ENCODE measurements at places on chromosomes 3 and 15.

GRCh38 chr3:113297287-113297686, 85.9 kb downstream of the BOC start:
- no peak for DNase-seq

DNA sequence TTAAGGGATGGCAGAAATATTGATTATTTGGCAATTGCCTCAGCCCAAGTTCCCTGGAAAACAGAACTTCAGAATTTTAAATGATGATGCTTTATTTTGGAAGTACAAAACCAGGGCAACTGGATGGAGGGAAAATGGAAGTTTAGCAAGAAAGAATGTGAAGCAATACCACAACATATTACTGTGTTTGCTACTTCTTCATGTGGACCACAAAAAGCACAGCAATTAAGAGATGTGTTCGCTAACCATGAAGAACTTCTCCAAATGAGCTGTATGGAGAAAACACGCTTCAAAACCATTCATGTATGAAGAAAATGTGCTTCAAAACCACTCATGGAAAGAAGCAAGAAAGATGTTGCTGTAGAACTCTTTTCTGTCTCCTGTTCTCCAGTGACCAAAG, 64.7 kb upstream of the ARL6 start:
- no peak for DNase-seq

DNA sequence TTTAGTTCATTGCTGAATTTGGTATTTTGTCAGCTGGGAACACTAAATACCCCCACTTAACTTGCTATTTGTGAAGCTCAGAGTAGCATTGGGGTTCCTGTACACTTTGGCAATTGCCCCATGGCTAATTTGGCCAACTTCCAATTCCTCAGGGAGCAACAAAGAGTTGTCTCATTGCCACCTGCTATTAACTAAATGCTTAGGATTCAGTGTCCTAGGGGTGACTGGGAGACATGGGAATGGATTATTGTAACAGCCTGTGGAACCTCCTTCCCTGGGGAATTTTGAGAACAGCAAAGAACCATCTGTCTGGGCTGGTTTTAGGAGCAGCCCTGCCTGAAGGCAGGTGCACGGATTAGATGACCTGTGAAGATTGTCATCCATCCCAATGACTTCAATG, 437.4 kb upstream of the TPRG1 start:
- peak; percentile 98 for DNase-seq

GRCh38 chr15:88920186-88920891, 7.2 kb upstream of the MFGE8 start:
- DNase-seq = no peak

- no peak for DNase-seq
These were observed 47.1 kb downstream of the FLNB start for GRCh38 chr3:58055314-58055713.

GRCh38 chr3:72660270-72661114, 187.8 kb downstream of the SHQ1 start:
- no peak for DNase-seq

- no peak for DNase-seq
These were observed 152.5 kb downstream of the KLHL25 start for GRCh38 chr15:85642065-85642692.

- no peak for DNase-seq
These were observed 13.2 kb upstream of the BCL6 start for GRCh38 chr3:187758318-187758955.

- DNase-seq = no peak
These were observed 86.3 kb downstream of the PDZRN3 start for GRCh38 chr3:73538486-73538885.

GRCh38 chr15:77064539-77065308, 6.2 kb downstream of the TSPAN3 start:
- no peak for DNase-seq

DNA sequence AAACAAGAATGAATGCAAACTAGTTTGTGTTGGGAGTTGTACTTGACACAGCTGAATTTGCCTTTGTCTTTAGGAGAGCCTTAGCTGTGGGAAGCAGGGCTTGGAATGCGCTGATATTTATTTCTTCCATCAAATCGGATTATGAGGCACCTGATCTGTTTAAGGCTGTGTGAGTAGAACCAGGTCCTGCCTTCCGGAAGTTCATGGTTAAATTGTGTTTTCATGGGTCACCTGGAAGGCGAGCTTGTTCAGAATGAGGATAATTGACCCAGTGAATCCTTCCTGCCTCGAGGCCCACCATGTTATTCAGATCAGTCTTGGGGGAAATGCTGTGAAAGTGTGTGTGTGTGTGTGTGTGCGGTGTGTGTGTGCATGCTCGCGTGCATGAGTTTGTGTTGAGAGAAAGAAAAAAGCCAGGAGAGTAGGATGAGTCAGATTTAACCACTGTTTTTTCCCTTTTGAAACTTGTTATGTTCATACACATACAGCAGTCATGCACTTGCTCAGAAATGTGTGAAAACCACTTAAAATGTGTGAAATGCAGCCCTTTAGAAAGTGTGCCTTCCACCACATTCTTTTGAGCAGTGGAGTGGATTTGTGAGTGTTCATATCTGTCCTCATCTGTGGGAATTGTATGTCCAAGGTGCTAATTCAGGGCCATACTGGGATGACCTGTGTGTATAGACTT, 36.7 kb downstream of the SMAD3 start:
- DNase-seq = no peak

DNA sequence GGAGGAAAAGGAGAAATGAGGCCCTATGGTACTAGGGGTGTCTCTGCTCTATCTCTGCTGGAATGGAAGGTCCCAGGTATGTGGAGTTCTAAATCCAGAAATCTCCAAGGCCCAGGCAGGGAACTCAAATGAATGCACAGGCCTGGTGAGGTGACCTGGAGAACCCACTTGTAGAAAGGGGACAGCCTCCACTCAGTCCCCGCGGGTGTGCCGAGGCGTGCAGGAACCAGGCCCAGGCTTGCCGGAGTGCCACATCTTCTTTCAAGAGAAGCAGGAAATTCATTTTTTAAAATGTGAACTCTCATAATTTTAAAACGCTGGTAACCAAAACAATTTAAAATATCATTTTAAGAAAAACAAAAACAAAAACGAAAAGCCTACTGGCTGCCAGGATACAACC, 32.2 kb upstream of the ADCY5 start:
- DNase-seq = no peak

GRCh38 chr3:179715582-179715981, 62.7 kb downstream of the USP13 start:
- DNase-seq = no peak

- peak; percentile 67 for DNase-seq
These were observed 21.2 kb downstream of the CADM2 start for GRCh38 chr3:84980011-84980410.

DNA sequence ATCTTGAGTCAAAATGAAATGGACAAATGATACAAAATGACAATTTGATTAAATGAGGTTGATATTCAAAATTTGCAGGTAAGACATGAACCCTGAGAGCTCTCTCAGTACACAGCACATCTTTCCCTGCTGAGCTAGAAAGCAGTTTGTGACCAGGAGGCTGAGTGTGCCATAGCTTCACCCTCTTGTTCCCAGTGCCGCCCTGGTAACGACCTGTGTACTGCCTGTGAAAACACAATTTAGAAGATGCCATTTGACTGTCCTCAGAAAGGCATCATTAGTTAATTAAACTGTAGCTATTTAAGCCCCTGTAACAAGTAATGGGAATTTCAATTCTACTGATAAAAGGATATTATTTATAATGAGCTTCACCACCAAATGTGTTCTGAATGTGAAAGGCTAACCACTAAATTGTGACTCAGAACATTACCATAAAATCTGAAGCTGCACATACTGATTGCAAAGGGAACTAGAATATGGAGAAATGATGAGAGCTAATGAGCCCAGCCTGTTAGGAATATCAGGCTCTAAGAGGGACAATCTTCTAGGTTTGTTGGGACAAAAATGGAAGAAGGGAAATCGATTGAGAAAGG, 212.9 kb upstream of the ARPP21 start:
- DNase-seq = no peak

DNA sequence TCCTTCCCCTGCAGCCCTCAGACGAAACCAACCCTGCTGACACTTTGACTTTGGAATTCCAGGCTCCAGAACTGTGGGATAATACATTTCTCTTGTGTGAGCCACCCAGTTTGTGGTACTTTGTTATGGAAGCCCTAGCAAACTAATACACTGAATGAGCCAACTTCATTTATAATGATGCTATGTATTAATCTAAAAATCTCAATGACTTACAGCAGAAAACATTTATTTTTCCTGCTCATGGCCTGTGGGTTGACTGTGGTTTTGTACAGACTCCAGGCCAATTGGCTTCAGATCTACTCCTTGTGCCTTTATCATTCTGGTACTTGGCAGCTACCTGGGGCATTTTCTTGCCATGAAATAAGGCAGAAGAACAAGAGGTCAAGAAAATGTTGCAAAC, 152.4 kb downstream of the EBLN2 start:
- no peak for DNase-seq

- no peak for DNase-seq
These were observed 62.4 kb downstream of the GTPBP8 start for GRCh38 chr3:113053169-113053568.

GRCh38 chr15:63251701-63252100, 25.7 kb upstream of the APH1B start:
- DNase-seq = no peak

DNA sequence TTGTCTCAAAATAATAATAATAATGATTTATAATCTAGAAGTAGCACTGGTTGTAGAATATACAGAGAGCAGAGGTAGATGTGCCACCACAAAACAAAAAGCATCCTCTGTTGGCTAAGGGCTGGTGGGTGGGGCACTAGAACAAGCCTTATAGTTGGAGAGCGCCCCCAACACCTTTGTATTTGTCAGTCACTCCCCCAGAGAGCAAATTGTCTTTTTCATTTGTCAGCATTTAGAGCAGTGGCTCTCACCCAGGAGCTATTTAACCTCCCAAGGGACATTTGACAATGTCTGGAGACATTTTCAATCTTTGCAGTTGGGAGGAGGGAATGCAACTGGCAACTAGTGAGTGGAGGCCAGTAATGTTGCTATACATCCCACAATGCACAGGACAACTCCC, 6.3 kb downstream of the KAT2B start:
- no peak for DNase-seq

DNA sequence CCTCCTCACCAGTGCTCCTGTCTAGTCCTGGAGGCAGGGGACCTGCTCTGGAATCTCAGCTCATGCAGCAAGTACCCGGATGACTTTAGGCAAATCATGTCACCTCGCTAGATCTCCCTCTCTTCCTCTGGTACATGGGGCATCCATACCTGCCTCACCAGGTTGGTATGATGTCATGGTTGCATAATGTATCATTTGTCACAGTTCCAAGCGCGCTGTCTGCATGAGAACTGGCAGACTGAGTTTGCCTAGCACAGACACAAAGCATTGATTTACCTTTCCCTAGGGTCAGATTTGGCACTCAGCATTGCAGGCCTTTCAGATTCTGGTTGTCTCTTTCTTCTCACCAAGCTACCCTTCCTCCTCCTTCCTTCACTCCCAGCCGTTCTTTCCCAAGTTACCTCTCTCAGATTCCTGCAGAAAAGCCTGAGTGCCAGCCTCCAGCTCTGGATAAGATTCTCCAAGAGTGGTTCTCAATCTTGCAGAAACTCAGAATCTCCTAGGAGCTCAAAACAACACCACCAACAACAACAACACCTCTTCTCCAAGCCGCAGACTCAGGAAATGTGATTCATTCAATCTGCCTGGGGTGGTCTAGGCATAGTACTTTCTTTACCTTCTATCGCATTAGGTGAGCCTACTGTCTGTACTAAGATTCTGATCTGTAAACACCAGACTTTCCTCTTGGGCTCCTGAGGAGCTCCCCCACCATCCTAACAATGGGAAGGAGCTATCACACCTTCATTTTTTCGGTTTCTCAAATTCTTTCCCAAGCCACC, 29.5 kb downstream of the FAM43A start:
- DNase-seq = no peak

GRCh38 chr3:135038186-135038585, 243.1 kb downstream of the EPHB1 start:
- DNase-seq = no peak

DNA sequence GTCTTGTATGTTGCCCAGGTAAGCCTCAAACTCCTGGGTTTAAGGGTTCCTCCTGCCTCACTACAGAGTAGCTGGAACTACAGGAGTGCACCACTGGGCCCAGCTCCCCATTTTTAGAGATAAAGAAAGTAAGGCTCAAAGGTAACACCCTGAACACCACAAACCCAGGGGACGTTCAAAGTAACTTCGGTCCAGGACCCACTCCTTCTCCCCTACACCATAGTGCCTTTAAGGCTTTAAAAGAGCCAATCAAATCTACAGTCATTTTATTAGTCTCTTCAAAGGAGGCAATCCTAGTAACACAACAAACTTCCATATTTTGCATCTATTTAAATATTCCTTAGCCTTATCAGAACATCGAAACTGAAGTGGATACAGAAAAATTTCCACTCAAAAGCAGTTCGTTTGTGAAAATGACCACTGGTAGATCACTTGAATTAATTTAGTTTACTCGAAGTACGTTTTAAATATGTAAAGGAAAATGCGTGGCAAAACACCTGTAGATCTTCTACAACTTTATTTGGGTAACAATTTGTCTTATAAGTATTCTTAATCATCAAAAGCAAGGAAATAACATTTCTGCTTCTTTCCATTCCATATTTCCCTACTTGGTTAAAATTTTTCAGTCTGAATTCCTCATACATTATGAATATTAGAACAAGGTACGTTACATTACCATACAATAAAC, 1.8 kb downstream of the STAG1 start:
- peak; percentile 48 for DNase-seq

DNA sequence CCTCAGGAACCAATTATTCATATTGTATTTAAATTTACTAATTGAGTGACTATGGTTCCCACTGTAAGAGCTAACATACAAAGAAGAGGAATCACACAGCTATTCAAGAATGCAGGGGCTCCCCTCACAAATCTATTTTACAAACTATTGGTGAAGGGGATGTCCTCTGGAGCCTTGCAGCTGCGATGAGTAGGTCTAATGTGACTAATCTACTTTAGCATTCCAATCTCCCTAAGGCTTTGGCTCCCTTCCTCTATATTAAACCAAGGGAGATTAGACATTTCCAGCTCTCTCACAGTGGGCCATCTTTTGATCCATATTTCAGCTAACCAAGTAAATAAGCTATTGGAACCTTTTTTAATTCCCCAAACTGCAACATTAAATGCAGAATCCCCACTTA, 514.2 kb upstream of the BCHE start:
- no peak for DNase-seq

DNA sequence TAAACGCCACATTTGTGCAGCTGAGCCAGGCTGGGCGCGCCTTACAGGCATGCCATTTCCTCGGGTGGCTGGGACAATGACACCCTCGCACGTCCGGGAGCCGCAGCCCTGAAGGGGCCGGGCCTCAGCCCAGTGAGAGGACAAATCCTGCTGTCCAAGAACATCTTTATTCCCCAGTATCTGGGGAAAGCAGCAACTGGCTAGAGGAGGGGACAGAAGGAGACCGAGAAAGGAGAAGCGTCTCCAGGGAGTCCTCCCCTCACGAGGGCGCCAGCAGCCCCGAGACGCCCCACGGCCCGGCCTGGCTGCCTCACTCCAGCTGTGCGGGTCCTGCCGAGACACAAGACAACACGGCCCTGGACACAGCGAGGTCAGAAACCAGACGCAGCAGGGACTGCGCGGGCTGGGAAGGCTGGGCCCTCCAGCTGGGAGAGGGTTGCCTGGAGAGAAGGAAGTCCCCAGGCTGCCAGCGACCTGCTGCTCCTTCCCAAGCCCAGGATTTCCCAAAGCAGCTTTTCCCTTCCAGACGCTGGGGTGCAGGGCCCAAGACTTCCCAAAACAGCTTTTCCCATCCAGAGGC, 130.2 kb downstream of the CHSY1 start:
- no peak for DNase-seq

GRCh38 chr3:11470031-11470853, 173.5 kb downstream of the VGLL4 start:
- no peak for DNase-seq

GRCh38 chr3:168678730-168679129, 583.0 kb upstream of the GOLIM4 start:
- DNase-seq = no peak
